ENCODE measurements at places on chromosomes 7 and 10.
A peak's percentile ranks its signal among the peaks of the same experiment; 100 is the strongest.

- DNase-seq = no peak
These were observed 401.6 kb downstream of the SUGCT start for GRCh38 chr7:40536421-40536820.

DNA sequence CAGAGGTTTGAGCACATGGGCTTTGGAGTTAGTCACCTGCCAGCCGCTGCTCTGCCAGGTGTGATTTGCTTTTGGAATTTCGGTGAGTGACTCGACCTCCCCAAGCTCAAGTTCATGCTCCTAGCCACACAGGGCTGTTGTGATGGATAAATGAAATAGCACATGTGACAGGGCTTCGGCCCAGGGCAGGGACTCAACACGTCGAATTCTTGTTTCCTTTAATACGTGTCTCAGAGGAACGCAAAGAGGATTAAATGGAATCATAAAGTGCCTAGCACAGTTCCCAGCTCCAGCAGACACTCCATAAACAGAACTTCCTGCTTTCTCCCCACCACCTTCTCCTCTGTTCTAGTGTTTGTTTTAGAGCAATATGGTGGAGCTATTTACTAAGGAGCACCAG lies 88.3 kb upstream of the CHST15 start:
- no peak for DNase-seq

DNA sequence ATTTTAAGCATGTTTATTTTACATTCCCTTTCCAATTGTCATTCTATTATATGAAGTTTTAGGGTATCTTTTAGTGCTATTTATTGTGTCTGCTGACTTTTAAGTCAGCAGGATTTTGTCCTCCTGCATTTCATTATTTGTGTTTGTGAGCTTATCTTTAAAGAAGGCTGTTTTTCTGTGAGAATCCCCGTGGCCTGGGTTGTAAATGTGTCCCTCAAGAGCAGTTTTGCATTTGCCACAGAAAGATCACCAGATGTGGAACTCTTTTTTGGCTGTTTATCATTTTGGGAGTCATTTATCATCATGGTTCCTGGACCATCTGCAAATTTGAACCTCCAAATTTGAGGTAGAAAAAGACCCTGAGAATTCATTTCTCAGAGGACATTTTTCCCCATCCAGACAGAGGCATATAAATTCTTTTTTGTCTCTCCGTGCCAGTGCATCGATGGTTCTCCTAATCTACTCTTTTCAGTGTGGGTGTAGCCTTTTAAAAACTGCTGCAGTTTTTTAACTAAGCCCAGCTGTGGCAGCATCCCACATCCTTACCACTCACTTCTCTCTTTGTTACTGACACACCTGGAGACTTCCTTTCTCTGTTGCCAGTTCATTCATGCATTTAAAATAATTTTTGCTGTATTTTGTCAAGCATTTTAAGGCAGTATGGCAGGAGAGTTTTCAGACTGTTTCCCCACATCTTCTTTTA lies 20.1 kb upstream of the MTURN start:
- no peak for DNase-seq

GRCh38 chr7:133650069-133650468 lies 397.2 kb downstream of the EXOC4 start:
- DNase-seq = peak; percentile 57

DNA sequence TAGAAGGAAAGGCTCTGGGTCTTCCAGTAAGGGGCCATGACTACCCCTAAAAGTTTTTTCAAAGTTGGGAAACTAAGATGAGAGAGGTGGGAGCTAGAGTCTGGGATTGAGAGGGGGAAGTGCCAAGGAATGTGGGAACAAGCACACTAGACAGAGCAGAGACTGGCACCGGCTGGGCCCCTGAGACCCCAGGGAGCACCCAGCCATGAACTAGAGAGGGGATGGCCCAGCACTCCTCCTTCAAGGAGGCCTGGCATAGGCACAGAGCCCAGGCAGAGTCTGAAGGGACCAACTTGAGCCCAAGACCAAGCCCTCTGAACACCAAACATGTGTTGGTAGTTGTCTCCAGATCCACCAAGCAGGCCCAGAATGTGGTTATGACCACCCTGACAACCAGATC lies 119.0 kb downstream of the GRID1 start:
- no peak for DNase-seq

- no peak for DNase-seq
These were observed 12.8 kb downstream of the PRKAG2 start for GRCh38 chr7:151864081-151864480.

DNA sequence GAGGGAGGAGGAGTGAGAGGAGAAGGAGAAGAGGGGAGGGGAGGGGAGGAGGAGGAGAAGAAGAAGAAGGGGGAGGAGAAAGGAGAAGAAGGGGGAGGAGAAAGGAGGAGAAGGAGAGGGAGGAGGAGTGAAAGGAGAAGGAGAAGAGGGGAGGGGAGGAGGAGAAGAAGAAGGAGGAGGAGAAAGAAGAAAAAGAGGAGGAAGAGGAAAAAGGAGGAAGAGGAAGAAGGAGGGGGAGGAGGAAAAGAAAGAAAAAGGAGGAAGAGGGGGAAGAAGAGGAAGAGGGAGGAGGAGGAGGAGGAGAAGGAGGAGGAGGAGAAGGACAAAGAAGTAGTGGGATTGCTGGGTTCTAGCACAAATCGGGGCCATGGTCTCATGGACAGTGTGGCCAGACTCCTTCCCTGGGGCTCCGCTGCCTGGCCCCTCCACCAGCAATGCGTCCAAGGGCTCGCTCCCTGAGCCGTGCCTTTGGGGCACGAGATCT lies 4.2 kb upstream of the MAFK start:
- DNase-seq = no peak

- DNase-seq = peak; percentile 74
These were observed 844 bp downstream of the NRF1 start for GRCh38 chr7:129612112-129613015.

Data from tongue (tissue), 3 donors.